ENCODE measurements at places on chromosomes 6 and 20. TPM values are rescaled to one million over a fixed set of nuclear protein-coding genes. Genes with fewer than 3 reads are reported as not detected.

TFAP2A gene
- total RNA-seq = 25.2 TPM

BPIFB1 gene
- 0.66 TPM for total RNA-seq

SPATS1 gene
- not detected for total RNA-seq

ECHDC1 gene
- total RNA-seq = 93.7 TPM

HSF2 gene
- 29.8 TPM for total RNA-seq

FOXO3 gene
- total RNA-seq = 155 TPM

DLK2 gene
- total RNA-seq = 3.6 TPM

QRSL1 gene
- total RNA-seq = 7.4 TPM

RAD21L1 gene
- total RNA-seq = not detected

HLA-DRB5 gene
- total RNA-seq = 66.2 TPM

ESR1 gene
- total RNA-seq = 2.2 TPM

SLC17A4 gene
- 0.98 TPM for total RNA-seq

ZFAND3 gene
- total RNA-seq = 53.0 TPM

ZNF311 gene
- 0.96 TPM for total RNA-seq

NNAT gene
- 82.1 TPM for total RNA-seq

RPL10A gene
- total RNA-seq = 2,082 TPM

C6orf141 gene
- 25.9 TPM for total RNA-seq

All from breast epithelium (tissue), 4 donors.